ENCODE measurements at places on chromosomes 2 and 18. TPM values are rescaled to one million over a fixed set of nuclear protein-coding genes. Genes with fewer than 3 reads are reported as not detected.
A peak's percentile ranks its signal among the peaks of the same experiment; 100 is the strongest.

Gene PRKCE
- total RNA-seq = 32.4 TPM

- DNase-seq = peak; percentile 79
- no peaks in the 10 kb centered on the region for H3K27me3 ChIP-seq
- no peak overlapping the region for H3K4me3 ChIP-seq
- peak overlapping the region; percentile 36 for H3K27ac ChIP-seq
- peaks cover 7% of the 10 kb centered on the region for H3K36me3 ChIP-seq
Observed at GRCh38 chr2:231227310-231228162, 29.1 kb downstream of the ARMC9 start.

DNA sequence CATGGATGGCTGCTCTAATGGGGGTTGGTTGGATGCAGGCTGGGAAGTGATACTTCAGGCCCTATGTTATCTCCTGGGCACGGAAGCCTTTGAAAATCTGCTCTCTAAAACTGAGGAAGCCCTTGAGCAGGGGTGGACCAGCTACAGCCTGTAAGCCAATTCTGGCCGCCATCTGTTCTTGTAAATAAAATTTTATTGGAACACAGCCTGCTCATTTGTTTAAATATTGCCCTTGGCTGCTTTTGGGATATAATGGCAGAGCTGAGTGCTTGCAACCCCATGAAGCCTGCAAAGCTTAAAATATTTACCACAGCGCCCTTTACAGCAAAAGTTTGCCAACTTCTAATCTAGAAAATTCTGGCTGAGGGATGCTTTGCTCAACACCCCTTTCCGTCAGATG lies 11.9 kb upstream of the IGFBP2 start:
- H3K27me3 ChIP-seq = peaks cover 8% of the 10 kb centered on the region
- peaks cover 7% of the 10 kb centered on the region for H3K4me1 ChIP-seq
- no peak for DNase-seq

DNA sequence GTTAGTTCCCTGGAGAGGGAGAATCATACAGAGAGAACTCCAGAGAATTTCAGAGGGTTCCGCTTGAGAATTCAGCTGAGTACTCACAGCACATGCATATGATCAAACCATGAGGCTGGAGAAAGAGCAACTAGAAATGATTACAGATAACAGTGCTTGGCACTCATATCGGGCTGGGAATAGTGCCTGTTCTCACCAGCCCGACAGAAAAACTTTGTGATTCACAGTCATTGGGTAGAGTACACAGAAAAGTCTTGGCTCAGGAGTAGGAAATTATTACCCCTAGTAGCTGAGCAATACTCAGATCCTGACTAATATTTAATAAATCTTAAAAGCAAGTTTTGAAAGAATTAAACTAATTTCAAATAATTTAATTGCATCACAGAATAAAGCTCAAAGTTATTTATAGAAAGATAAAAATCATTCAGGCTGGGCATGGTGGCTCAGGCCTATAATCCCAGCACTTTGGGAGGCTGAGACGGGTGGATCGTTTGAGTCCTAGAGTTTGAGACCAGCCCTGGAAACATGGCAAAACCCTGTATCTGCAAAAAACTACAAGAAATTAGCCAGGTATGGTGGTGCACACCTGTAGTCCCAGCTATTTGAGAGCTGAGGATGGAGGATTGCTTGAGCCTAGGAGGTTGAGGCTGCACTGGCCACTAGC lies 6.8 kb downstream of the WDPCP start:
- H3K4me1 ChIP-seq = no peaks in the 10 kb centered on the region
- H3K36me3 ChIP-seq = no peaks in the 10 kb centered on the region
- peak; percentile 42 for DNase-seq
- H3K4me3 ChIP-seq = no peak overlapping the region

DNA sequence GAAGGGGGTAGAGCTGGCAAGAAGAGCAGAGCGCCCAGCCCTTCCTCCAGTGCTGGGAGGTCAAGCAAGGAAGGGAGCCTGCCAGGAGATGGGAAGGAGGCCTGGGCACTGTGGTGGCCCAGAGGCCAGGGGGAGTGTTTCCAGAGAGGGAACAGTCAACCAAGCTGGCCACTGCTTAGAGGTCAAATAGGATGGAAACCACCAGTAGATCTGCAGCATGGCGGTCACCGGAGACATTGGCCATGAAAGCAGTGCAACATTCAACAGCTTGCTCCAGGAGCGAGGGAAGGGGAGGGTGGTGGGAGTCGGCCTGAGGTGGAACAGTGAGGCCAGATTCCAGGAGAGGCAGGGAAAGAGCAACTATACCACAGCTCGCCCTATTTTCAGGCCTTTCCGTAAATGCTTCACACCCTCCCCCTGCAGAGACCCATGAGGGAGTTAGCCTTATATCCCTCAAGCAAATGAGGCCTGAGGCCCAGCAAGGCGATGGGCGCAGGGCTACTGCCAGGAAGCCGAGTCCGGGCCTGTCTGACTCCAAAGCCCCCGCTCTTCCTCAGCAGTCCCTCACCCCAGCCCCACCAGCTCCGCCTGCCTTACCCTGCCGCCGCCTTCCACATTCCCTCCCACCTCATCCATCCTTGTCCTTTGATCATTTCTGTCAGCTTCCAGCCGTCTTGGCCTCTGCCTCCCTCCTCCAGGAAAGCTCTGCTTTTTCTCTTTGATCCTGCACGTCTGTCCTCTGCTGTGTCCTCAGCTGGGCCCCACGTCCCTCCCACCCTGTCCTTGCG lies 17.0 kb downstream of the KCNK3 start:
- H3K4me1 ChIP-seq = no peaks in the 10 kb centered on the region
- H3K27me3 ChIP-seq = peaks cover 58% of the 10 kb centered on the region
- H3K27ac ChIP-seq = no peak overlapping the region
- DNase-seq = no peak
- no peaks in the 10 kb centered on the region for H3K36me3 ChIP-seq

DNA sequence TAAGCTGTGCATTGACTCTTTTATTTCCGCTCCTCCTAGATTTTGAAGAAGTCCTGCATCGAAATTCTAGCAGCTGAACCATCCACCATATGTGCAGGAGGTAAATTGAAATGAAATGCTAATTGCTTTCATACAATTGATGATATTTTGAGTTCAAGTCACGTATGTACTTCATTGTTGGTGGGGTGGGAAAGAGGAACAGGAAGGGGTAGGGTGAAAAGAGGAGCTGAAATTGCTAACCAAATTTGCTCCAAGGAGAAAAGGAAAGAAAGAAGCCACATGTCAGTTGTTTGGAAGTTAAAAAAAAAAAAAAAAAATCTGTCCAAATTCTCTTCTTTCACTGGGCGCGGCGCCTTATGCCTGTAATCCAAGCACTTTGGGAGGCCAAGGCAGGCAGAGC lies 77.8 kb downstream of the ANTXR1 start:
- peaks cover 27% of the 10 kb centered on the region for H3K36me3 ChIP-seq
- DNase-seq = no peak
- H3K27ac ChIP-seq = no peak overlapping the region
- peaks cover 22% of the 10 kb centered on the region for H3K4me1 ChIP-seq

GRCh38 chr2:160368988-160369930 lies 124.3 kb downstream of the RBMS1 start:
- H3K4me1 ChIP-seq = peaks cover 40% of the 10 kb centered on the region
- no peak overlapping the region for H3K27ac ChIP-seq
- peaks cover 8% of the 10 kb centered on the region for H3K36me3 ChIP-seq
- H3K27me3 ChIP-seq = no peaks in the 10 kb centered on the region
- DNase-seq = peak; percentile 46

GRCh38 chr2:19114754-19115231 lies 243.6 kb downstream of the OSR1 start:
- no peaks in the 10 kb centered on the region for H3K4me1 ChIP-seq
- H3K27me3 ChIP-seq = no peaks in the 10 kb centered on the region
- no peak overlapping the region for H3K27ac ChIP-seq
- H3K4me3 ChIP-seq = no peak overlapping the region
- no peak for DNase-seq
- H3K36me3 ChIP-seq = no peaks in the 10 kb centered on the region

Gene SMYD1
- total RNA-seq = not detected

GRCh38 chr18:34808389-34808788 lies 98.3 kb downstream of the DTNA start:
- no peak for DNase-seq
- H3K36me3 ChIP-seq = no peaks in the 10 kb centered on the region
- no peak overlapping the region for H3K4me3 ChIP-seq
- no peak overlapping the region for H3K27ac ChIP-seq
- peaks cover 2% of the 10 kb centered on the region for H3K4me1 ChIP-seq
- H3K27me3 ChIP-seq = no peaks in the 10 kb centered on the region

- no peaks in the 10 kb centered on the region for H3K4me1 ChIP-seq
- no peak overlapping the region for H3K27ac ChIP-seq
- H3K36me3 ChIP-seq = no peaks in the 10 kb centered on the region
- no peak overlapping the region for H3K4me3 ChIP-seq
- no peaks in the 10 kb centered on the region for H3K27me3 ChIP-seq
- DNase-seq = no peak
Observed at GRCh38 chr2:208172125-208172524, 8.7 kb upstream of the CRYGA start.

- H3K4me1 ChIP-seq = no peaks in the 10 kb centered on the region
- no peak overlapping the region for H3K4me3 ChIP-seq
- DNase-seq = peak; percentile 32
- no peak overlapping the region for H3K27ac ChIP-seq
- no peaks in the 10 kb centered on the region for H3K27me3 ChIP-seq
Observed at GRCh38 chr18:21000667-21001066, 110.9 kb downstream of the ROCK1 start.

Gene IL1R2
- total RNA-seq = not detected

Gene VAMP5
- total RNA-seq = 27.8 TPM

Gene CKAP2L
- 13.3 TPM for total RNA-seq

Gene DLGAP1
- total RNA-seq = under 0.01 TPM

DNA sequence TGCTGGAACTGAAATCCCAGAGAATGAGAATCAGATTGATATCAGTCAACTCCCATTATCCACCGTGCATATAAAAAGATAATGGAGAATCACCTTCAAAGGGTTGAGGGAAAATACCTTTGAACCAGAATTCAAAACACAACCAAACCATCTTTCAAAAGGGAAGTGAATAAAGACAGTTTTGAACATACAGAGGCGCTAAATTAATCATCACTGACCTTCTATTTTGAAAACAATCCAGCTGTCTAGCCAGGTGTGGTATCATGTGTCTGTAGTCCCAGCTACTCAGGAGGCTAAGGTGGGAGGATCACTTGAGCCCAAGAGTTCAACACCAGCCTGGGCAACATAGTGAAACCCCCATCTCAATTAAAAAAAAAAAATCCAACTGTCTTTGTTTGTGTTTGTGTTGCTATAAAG lies 63.6 kb downstream of the TRABD2A start:
- H3K4me1 ChIP-seq = peaks cover 5% of the 10 kb centered on the region
- no peaks in the 10 kb centered on the region for H3K27me3 ChIP-seq
- H3K4me3 ChIP-seq = no peak overlapping the region
- no peak overlapping the region for H3K27ac ChIP-seq
- DNase-seq = no peak
- peaks cover 3% of the 10 kb centered on the region for H3K36me3 ChIP-seq

Gene ATP6V1B1
- total RNA-seq = not detected

Gene PTPRM
- 28.3 TPM for total RNA-seq

Gene SLC11A1
- total RNA-seq = under 0.01 TPM

Gene GKN2
- not detected for total RNA-seq

DNA sequence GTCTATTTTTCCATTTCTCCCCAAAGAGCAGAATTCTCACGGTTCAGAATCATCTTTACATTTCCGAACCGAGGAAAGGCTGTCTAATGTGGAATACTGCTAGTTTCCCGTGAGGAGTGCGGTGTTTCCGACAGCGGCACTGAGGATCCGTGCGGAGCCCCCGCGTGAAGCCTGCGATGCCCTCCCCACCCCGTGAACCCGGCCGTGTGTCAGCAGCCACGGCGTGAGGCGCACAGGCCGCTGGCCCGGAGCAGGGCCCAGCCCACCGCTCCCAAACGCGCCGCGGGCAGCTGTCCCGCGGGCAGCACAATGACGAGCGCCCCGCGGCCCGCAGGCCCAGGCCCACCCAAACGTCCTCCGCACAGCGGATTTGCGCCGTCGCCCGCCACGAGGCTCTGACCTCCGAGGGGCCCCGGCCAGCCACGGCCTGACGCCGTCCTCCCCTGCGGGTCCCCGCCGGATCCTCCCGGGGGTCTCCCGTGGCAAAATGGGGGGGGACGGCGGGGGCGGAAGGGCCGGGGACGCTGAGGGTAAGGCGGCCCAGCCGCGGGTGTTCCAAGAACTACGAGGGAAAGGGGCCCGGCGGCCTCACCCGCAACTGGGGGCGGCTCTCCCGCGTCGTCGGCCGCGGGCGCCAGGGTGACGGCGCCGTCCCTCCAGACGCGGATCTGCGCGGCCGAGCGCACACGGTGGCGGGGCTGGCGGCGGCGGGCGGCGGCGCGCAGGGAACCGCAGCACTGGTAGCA lies 796 bp downstream of the SPIRE1 start:
- H3K4me3 ChIP-seq = peak overlapping the region; percentile 91
- peak overlapping the region; percentile 69 for H3K27ac ChIP-seq
- H3K27me3 ChIP-seq = no peaks in the 10 kb centered on the region
- H3K4me1 ChIP-seq = peaks cover 4% of the 10 kb centered on the region
- peak; percentile 48 for DNase-seq

GRCh38 chr2:164917296-164917903 lies 37.9 kb downstream of the SLC38A11 start:
- H3K4me1 ChIP-seq = peaks cover 5% of the 10 kb centered on the region
- no peak overlapping the region for H3K4me3 ChIP-seq
- no peaks in the 10 kb centered on the region for H3K36me3 ChIP-seq
- DNase-seq = peak; percentile 36

GRCh38 chr2:240643811-240644150 lies 18.5 kb downstream of the GPR35 start:
- H3K36me3 ChIP-seq = no peaks in the 10 kb centered on the region
- H3K27me3 ChIP-seq = peaks cover 53% of the 10 kb centered on the region
- DNase-seq = no peak
- no peak overlapping the region for H3K27ac ChIP-seq
- H3K4me3 ChIP-seq = no peak overlapping the region

- H3K27me3 ChIP-seq = no peaks in the 10 kb centered on the region
- no peaks in the 10 kb centered on the region for H3K36me3 ChIP-seq
- no peak overlapping the region for H3K27ac ChIP-seq
- no peak for DNase-seq
- H3K4me1 ChIP-seq = no peaks in the 10 kb centered on the region
- no peak overlapping the region for H3K4me3 ChIP-seq
Observed at GRCh38 chr2:59935005-59935404, 618.4 kb downstream of the BCL11A start.

Data from IMR-90 (cell line).